Fibroblast of upper back skin (primary cell): ENCODE measurements at places on chromosomes 6 and 20.

DNA sequence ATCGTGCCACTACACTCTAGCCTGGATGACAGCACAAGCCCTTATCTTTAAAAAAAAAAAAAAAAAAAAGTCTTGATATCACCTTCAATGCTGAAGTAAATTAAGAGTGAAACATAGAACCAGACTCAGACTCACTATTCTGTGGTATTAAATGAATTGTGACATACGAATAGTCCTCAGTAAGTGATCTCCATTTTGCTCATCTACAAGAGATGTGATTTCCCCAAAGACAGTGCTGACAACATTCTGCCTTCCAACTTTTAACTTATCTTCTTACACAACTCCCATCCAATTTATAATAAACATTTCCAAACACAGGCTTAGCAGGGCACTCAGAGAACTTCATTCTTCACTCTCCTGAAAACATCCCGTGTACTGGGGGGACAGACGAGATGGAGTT, 8.0 kb downstream of the ZBTB24 start:
- no peak for DNase-seq

- DNase-seq = no peak
These were observed 71.4 kb upstream of the NHSL1 start for GRCh38 chr6:138570725-138571029.

DNA sequence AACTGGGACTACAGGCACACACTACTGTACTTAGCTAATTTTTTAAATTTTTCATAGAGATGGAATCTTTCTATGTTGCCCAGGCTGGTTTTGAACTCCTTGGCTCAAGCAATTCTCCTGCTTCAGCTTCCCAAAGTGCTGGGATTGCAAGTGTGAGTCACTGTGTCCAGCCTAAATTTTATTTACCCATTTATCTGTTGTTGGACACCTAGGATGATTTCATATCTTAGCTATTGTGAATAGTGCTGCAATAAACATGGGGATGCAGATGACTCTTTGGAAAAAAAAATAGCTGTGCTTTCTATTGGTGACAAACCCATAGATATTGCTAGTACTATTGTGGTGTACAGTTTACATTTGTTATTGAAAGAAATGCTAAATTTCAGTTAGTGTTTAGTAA, 19.6 kb upstream of the SYNCRIP start:
- no peak for DNase-seq

DNA sequence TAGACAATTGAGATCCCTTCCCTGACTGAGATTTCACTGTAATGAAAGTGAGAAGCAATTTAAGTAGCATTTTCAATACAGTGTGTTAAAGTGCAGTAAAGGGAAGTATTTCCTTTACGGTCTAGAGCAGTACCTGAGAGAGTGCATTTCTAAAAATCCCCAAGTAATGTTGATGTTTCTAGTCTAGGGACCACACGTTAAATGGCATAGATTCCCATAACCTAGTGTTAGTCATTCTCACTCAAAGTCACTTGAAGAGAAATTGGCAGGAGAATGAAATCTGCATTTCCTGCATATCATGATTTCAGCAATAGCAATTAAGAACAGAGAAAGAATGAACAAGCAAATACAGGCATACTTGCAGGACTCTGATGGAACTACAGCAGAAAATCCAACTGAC, 67.9 kb downstream of the CGA start:
- no peak for DNase-seq

- peak; percentile 38 for DNase-seq
These were observed 1.4 kb upstream of the TRIM39 start for GRCh38 chr6:30325150-30325872.

DNA sequence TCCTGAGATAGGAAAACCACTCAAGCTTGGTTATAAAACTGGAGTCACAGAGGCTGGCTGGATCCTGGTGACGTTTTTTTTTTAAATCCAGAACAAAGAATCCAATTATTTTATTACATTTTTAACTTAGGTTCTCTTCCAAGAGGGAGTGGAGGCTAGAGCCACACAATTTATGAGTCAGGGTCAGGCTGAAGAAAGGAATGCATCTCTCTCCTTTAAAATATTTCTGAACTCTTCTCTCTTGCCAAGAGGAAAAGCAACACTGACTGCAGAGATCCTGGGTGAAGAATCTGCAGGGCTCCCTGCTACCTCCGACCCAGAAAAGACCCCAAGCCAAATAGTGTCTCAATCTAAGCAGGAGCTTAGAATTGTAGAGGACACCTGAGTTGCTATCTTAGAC, 88.5 kb upstream of the SSTR4 start:
- peak; percentile 27 for DNase-seq

DNA sequence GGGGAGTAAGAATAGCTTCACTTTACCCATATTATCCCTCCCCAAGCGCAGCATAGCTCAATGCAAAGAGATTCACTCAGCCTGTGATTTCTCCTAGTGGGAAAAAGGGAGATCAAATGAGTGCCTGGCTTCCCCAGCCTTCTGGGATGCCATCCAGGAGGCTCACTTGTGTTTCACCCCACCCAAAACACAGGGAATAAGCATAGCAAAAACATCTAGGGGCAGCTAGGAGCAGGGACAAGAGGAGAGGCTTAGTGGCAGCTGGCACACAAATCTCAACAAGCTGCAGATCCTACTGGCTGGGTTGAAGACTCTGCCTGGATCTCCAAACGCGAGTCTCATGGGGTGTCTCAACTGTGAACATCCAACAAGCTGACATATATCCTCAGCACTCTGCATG, 715.8 kb downstream of the RNF144B start:
- DNase-seq = no peak

GRCh38 chr6:83867527-83868161, 8.2 kb downstream of the CYB5R4 start:
- peak; percentile 82 for DNase-seq

DNA sequence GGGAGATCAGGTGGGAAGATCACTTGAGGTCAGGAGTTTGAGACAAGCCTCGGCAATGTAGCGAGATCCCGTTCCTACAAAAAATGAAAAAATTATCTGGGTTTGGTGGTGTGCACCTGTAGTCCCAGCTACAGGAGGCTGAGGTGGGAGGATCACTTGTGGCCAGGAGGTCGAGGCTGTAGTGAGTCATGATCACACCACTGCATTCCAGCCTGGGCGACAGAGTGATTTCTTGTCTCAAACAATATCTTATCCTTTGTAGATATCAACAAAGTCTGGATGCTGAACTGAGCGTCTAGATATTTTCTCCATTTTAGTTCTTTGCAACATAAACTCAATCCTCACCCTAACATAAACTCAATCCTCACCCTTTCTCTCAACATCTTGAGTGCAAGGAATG, 197.6 kb downstream of the DTNBP1 start:
- DNase-seq = no peak

- peak; percentile 90 for DNase-seq
These were observed 11.7 kb upstream of the FAM83C start for GRCh38 chr20:35303735-35304491.

DNA sequence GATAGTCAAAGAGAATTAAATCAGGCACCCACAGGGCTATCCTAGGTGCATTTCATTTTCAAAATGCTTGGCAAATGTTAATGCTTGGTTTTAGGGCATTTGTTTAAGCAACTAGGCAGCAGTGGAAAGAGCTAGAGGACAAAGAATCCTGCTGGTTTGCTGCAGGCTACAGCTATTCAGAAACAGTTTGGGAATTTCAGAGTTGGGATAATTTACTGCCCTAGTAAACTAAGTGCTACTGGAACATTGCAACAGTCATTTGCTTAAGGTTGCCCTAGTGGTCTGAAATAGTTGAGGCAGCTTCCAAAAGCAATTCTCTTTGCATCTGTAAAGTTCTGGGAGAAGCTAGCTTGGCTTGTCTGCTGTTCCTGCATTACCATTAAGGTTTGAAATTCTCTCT, 312.7 kb downstream of the LAMA2 start:
- no peak for DNase-seq

DNA sequence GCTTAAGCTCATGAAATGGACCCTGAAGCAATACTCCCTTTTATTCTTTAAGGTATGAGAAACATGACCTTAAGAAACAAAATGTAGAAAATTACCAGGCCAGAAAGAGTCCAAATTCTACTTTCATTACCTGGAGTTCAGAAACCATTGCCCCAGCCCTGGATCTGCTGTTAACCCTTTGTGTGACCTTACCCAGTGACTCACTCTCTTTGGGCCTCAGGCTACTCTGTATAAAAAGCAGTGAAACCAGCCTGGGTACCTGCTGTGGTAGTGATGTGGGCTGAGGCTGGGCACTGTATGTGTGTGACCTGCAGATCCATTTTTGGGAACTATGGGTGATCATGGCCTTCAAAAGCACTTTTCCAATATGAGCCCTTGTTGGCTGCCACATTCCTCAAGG, 47.2 kb downstream of the SLC9A8 start:
- DNase-seq = no peak

DNA sequence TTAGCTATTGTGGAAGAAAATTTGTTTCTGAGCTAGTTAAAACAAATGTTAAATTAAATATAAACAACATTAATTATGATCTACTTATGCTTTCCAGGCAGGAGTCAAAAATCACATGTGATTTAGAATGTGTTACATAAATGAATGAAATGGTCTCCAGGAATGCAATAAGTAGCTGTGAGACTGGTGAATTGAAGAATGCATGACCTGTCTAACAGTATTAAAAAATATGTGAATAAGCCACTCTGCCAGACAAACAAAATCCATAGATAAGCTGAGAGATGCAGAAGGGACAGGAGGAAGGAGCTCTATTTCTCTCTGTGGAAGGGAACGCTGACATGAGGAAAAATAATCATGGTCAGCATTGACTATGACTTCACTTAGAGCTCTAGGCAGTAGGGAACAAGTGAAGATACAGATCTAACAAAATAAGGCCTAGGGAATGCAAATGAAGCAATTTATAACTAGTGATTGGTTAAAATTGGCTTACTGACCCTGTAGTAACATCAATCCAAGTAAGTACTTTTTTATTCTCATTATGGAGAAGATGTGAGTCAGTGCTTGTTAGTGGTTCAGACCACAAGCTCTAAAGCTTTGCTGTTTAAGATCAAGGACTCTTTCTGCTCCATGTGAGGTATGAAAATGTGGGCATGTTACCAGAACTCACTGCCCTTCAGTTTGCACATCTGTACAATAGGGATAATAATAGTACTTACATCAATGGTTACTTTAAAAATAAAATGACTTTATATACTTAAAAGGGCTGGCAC, 432.6 kb downstream of the MMUT start:
- no peak for DNase-seq

DNA sequence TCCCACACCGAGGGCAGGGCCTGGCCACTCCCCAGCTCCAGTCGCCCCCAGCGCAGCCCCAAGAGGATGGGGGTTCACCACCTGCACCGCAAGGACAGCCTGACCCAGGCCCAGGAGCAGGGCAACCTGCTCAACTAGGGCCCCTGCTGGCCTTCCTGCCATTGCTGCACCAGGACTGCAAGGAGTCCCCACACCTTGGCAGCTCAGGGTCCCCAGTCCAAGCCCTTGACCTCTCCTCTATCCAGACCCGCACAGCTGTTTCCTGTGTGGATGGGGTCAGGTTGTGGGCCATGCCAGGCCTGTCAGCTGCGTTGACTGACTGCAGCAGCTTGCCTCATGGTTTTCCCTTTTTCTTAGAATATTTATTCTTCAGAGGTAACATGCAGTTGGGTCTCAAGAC, 4.4 kb downstream of the LRRC73 start:
- DNase-seq = no peak

DNA sequence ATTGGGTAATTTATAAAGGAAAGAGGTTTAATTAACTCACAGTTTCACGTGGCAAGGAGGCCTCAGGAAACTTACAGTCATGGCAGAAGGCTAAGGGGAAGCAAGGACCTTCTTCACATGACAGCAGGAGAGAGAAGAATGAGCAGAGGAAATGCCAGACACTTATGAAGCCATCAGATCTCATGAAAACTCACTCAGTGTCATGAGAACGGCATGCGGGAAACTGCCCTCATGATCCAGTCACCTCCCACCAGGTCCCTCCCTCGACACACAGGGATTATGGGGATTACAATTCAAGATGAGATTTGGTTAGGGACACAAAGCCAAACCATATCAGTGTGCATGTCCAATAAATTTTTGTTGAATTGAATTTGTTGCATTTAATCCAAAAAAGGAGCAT, 52.0 kb downstream of the ECT2L start:
- no peak for DNase-seq

GRCh38 chr6:5126214-5126613, 41.1 kb downstream of the PPP1R3G start:
- DNase-seq = peak; percentile 77

GRCh38 chr6:66771626-66772025, 1064.6 kb upstream of the EYS start:
- peak; percentile 36 for DNase-seq

GRCh38 chr20:19735446-19735845, 22.6 kb upstream of the RIN2 start:
- peak; percentile 76 for DNase-seq

GRCh38 chr20:45400346-45401031, 7.6 kb upstream of the DBNDD2 start:
- no peak for DNase-seq

- no peak for DNase-seq
These were observed 713 bp upstream of the ELMO2 start for GRCh38 chr20:46406986-46407670.

GRCh38 chr20:41715526-41715925, 97.3 kb upstream of the CHD6 start:
- DNase-seq = no peak

DNA sequence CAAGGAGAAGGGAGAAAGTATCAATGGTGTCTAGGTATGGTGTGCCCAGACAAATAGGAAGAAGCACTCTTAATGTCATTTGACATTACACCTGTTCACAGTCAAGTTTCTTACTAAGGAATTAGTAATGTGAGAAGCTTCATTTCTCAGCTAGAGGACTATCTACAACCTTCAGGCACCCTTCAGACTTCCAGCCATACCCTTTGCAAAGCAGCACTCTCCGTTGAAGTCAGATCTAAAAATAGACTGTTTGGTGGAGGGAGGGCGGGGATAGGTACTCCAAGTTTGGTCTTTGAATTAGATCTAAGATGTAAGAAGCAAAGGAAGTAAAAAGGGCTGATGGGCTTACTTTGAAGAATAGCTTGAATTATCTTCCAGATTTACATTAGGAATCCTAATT, 311.1 kb downstream of the SLC35F1 start:
- no peak for DNase-seq

DNA sequence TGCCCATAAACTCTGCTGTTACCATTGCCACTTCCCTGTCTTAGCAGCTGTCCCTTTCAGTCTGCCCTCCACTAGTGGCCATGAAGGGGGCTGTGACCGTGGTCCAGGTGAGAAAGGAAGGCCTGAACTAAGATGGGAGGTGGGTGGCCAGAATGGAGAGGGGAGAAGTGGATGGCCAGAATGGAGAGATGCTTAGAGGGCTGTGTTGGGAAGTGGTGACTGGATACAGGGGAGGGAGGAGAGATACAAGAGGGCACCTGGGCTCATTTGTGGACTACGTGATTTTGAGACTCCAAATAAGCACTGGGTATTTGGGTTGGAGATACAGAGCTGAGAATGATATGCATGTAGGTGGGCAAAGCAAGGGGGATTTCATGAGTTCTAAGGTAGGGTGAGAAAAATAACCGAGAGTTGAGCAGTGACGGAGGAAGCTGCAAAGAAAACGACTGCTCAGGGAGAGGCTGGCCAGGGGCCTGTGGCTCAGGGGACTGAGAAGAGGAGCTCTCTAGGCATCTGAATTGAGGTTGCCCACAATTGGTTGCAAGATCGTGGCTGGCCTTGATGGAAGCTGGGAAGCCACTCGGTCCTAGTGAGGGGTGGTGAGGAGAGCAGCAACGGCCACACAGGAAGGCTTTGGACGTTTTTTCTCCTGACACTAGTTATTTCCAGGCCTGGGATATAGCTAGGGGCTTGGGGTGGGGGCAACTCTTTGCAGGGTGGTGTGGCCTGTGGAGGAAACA, 36.9 kb downstream of the PANK2 start:
- no peak for DNase-seq

- DNase-seq = no peak
These were observed 635 bp downstream of the SLC35B3 start for GRCh38 chr6:8434727-8435092.

- DNase-seq = peak; percentile 77
These were observed 118.5 kb upstream of the SYNDIG1 start for GRCh38 chr20:24350923-24351368.
